Activated CD4-positive, alpha-beta T cell treated with anti-CD3 and anti-CD28 coated beads for 48 hours (primary cell): ENCODE measurements at places on chromosomes 16 and 17.
A peak's percentile ranks its signal among the peaks of the same experiment; 100 is the strongest.

- no peak for DNase-seq
Observed at GRCh38 chr16:1113489-1113888, 17.4 kb upstream of the C1QTNF8 start.

DNA sequence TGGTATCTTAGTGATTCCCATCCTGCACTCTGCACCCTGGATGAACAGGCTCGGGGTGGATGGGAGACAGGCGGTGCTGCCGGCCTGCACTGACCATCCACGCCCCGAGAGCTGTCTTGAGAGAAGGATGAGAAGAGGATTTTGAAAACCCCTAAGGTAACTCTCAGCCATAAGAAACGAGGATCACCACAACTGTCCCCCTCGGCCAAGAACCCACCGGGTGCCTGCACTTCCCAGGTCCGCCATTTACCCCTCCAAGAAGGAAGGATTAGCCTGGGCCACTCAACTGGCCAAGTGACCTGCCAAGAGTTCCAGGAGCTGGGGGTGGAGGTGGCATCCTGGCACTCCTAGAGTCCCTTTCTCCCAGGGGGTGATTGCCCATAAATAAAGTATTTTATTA, 302.4 kb upstream of the TNRC6C start:
- DNase-seq, result no peak

DNA sequence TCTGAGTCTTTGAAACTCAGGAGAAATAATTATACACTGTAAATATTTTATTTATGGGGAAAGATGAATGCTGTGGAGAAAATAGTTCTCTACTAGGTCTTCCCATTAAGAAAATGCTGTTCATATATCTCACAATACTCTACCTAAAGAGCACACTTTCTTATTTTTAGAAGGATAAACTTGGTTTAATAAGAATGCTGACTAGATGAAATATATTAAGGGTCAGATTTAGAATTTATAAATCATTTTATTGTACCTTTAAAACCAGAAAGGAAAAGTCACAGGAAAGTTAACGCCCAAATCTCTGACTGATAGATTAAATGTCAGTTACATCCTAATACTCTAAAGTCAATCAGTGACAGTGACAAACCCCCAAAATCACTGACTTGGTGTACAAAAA, 48.7 kb downstream of the SLC6A4 start:
- no peak for DNase-seq

- peak; percentile 76 for DNase-seq
Observed at GRCh38 chr17:48037036-48037837, at the start of gene COPZ2. COPZ2 (minus strand) TSS chr17:48037797; CDS start chr17:48037777, 20 bp downstream.

DNA sequence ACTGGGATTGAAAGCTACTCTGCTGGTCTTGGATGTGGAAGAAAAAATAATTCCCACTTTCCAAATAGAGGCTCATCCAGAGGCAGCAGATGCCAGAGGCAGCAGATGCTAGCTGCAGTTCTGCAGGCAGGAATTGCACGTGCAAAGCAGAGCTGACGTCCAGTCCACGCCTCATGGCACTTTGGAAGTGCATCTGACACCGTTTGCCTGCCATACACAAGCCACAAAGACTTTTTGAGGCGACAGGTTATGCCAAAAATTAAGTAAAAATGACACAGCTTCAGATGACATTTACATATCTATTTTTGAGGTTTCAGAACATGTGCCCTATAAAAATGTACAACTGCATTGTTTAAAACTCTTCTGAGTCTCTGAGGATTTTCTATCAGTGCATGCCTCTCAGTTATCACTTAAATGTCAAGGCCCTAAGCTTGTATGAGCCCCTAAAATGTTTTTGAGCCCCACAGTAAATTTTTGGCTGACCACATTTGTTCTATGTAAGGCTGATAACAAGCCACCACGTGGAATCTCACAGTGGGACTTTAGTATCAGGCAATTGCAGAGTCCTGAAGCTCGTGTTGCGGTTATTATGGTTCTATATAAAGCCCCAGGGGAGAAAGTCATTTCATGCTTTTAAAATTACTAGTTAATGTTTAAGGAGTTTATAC, 239.2 kb downstream of the PRKCA start:
- DNase-seq, result no peak

- DNase-seq, result peak; percentile 60
Observed at GRCh38 chr17:50661795-50662391, 27.2 kb downstream of the ABCC3 start.

GRCh38 chr17:66343531-66344078, 41.2 kb downstream of the PRKCA start:
- DNase-seq, result no peak

DNA sequence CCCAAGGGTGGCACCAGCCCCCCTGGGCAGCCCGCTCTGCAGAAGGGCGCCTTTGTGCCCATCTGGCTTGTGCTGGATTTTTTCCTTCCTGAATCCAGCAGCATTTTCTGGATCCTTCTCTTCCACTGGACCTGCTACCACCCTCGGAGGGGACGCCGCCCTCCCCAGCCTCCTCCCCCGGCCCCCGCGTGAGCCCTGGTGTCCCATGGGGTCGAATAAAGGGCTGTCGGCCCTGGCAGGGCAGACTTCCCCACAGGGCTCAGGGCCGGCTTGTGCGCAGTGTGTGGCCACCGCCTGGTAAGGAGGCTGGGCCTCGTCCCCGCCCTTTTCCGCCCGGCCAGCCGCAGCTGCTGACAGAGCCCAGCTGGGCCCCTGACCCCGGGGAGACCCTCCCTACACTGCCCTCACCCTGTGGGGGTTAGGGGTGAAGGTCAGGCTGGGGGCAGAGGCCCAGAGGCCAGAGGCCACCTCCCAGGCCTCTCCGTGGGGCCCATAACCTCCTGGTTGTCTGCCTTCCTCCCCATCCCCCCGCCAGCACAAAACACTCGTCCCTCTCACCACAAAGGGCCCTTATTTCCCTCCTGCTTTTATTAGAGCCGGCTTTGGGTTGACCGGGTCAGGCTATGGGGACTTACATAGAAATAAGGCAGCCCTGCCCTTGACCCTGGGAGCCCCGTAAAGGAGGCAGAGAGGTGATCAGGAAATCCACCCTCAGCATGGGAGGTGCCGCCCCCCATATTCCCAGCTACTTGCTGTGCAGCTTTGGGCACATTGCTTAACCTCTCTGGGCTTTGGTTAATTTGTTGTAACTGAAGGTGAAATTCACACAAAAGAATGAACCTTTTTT, 179.3 kb upstream of the CIBAR2 start:
- no peak for DNase-seq

DNA sequence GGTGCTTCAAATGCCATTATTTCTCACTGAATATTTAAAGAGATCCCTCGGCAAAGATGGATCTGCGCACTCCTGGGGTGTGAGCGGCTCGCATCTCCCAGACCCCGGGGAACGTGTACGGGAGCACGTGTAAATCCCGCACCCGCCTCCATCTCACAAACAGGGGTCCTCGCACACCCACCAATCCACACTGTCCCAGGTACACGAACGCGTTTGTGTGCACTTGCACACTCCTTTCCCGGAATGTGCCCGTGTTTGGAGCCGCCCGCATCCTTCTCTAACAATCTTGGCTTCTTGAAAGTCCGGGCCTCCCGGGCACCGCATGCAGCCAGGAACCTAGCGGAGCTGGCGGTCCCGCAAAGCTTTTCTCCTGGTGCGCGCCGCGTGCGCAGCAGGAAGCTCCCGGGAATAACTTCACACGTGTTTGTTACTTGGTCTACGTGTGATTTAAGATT, 2.5 kb upstream of the SALL1 start:
- peak; percentile 3 for DNase-seq

DNA sequence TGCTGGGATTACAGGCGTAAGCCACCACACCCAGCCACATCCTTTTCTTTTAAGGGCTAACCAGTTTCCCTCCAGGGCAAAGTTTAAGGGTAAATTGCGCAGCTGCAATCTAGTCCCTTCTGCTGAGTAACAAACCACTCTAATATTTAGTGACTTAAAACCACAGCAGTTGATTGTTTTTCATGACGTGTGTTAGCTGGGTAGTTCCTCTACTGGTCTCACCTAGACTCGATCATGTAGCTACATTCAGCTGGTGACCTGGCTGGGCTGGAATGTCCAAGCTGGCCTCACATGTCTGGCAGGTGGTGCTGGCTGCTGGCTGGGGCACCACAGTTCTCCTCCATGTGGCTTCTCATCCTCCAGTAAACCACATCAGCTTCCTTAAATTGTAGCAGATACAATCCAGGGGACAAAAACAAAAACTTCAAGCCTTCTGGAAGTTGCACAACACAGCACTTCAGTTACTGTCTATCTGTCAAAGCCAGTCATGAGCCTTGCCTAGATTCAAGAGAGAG, 75.5 kb downstream of the GPRC5B start:
- DNase-seq, result no peak
